Right renal pelvis (tissue), 4 donors: ENCODE measurements at places on chromosomes 13 and 19.

- no peak for DNase-seq
These were observed 529.5 kb downstream of the LIG4 start for GRCh38 chr13:107685876-107686275.

- DNase-seq: no peak
These were observed 40.8 kb downstream of the IER2 start for GRCh38 chr19:13190781-13191540.

GRCh38 chr13:60114499-60115028, 49.2 kb downstream of the DIAPH3 start:
- DNase-seq: no peak

DNA sequence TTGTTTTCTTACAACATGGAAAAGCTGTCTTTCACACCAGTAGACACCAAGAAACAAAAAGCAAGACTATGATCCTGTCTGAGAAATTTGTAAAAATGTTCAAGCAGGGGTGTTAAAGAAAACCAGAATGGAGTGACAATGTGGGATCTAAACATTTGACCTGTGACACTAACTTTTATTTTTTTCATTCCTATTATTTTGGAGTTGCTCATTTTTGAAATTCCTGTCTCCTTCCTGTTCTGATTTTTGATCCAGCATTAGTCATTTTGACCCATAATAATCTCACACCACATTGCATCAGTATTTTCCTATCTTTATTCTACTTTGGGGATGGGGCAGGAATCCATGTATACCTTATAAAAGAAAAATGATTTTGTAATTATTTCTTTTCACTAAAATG, 164.2 kb downstream of the DLEU7 start:
- no peak for DNase-seq

GRCh38 chr13:110129539-110130186, 177.3 kb downstream of the COL4A1 start:
- DNase-seq: no peak

- DNase-seq: no peak
These were observed 119.7 kb upstream of the SPATA13 start for GRCh38 chr13:24040835-24041234.

DNA sequence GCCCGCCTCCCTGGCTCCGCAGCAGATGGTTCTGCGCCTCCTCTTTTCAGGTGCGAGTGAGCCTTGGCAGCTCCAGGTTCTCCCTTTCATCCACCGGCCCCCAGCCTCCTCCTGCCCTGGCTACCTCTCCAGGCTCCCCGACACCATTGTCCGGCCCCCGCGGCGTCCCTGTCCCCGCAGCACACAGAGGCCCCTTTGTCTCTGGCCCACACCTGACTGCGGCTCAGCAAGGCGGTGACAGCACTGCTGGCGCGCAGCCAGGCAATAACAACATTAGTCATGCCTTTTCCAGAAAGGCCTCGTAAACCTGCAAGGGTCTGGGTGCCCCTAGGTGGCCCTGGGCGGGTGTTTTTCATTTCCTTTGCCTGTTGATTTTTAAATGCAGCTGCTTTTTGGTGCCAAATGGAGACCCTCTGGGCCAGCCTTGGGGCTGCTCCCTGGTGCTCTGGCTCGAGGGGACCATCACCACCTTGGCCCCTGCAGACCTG, 73.2 kb upstream of the MEDAG start:
- peak; percentile 62 for DNase-seq

DNA sequence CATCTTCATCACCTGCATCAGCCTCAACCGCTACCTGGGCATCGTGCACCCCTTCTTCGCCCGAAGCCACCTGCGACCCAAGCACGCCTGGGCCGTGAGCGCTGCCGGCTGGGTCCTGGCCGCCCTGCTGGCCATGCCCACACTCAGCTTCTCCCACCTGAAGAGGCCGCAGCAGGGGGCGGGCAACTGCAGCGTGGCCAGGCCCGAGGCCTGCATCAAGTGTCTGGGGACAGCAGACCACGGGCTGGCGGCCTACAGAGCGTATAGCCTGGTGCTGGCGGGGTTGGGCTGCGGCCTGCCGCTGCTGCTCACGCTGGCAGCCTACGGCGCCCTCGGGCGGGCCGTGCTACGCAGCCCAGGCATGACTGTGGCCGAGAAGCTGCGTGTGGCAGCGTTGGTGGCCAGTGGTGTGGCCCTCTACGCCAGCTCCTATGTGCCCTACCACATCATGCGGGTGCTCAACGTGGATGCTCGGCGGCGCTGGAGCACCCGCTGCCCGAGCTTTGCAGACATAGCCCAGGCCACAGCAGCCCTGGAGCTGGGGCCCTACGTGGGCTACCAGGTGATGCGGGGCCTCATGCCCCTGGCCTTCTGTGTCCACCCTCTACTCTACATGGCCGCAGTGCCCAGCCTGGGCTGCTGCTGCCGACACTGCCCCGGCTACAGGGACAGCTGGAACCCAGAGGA, 2.6 kb downstream of the P2RY11 start:
- no peak for DNase-seq

DNA sequence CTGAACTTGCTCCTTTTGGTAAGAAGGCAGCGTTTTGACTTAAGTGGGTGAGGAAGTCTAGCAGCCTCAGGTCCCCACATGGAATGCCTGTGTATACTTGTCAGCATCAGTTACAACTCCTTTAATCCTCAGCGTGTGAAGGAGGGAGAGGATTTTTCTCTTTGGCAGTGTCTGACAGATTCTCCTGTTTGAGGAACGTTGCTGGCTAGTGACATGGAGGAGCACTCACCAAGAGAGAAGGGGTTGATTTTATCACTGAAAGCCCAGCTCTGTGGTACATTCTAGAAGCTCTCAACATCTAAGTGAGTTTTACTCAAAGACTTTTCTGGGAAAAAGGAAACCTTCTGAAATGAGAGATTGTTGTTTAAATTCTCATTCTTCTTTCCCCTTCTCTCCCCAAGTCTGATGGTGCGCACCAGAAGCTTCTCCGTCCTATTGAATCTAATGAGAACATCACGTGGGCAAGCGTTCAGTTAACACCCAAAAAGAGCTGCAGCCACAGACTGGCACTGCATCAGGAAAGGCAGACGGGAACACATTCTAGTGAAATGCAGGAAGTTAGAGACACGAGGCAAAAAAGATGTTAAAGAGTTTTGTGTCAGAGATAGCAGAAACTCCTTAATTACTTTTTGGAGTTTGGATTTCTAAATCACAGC, 58.2 kb downstream of the GJA3 start:
- no peak for DNase-seq

DNA sequence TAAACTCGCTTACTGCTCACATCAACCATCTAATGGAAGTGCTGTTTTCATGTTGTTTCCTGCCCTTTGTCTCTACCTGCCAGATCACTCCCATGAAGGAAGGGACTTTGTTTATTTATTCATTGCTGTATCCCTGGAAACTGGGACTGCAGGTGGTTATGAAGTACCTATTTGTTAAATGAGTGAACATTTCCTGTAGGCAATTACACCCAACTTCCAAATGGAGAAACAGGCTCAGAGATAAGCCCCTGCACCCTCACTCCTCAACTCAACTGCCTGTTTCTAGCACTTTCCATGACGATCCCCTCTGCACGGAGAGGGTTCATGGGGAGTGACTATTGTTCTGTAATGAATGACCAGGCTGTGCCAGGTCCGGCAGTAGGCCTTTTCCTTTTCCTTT, 1.9 kb upstream of the SELENOW start:
- no peak for DNase-seq

- no peak for DNase-seq
These were observed 4.0 kb downstream of the TMIGD2 start for GRCh38 chr19:4297901-4298809.

GRCh38 chr19:3323026-3323425, 43.4 kb upstream of the NFIC start:
- no peak for DNase-seq

DNA sequence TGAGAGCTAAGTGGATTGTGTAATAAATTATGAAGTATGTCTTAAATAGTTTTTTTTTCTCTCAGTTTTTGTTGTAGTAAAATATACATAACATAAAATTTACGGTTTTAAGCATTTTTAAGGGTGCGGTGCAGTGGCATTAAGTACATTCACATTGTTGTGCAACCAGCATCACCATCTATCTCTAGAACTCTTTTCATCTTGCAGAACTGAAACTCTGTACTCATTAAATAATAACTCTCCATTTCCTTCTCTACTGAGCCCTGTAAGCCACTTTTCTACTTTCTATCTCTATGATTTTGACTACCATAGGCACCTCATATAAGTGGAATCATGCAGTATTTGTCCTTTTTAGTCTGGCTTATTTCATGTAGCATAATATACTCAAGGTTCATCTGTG, 87.1 kb downstream of the GJA3 start:
- DNase-seq: no peak

GRCh38 chr13:113654591-113655345, 3.2 kb downstream of the ATP4B start:
- no peak for DNase-seq
